Naive thymus-derived CD4-positive, alpha-beta T cell (primary cell): ENCODE measurements at places on chromosomes 4 and X. TPM values are rescaled to one million over a fixed set of nuclear protein-coding genes. Genes with fewer than 3 reads are reported as not detected.

The NWD2 gene
- total RNA-seq, result not detected

The LANCL3 gene
- 0.03 TPM for total RNA-seq

The TCEAL9 gene
- 4.2 TPM for total RNA-seq

The SEC24B gene
- total RNA-seq, result 37.8 TPM

GRCh38 chr4:173782660-173783059 lies 252.6 kb upstream of the HAND2 start:
- H3K36me3 ChIP-seq, result no peaks in the 10 kb centered on the region
- H3K4me3 ChIP-seq, result no peak overlapping the region
- H3K4me1 ChIP-seq, result no peaks in the 10 kb centered on the region
- H3K27ac ChIP-seq, result no peak overlapping the region
